Ascending aorta (tissue), 2 donors: ENCODE measurements at places on chromosomes 2 and 18. TPM values are rescaled to one million over a fixed set of nuclear protein-coding genes. Genes with fewer than 3 reads are reported as not detected.

MFSD2B gene
- not detected for total RNA-seq

SLC1A4 gene
- total RNA-seq: 19.5 TPM

IL18R1 gene
- 1.9 TPM for total RNA-seq

EGR4 gene
- not detected for total RNA-seq

SPATA3 gene
- total RNA-seq: not detected

PROC gene
- not detected for total RNA-seq

TET3 gene
- total RNA-seq: 22.7 TPM

RGPD8 gene
- total RNA-seq: 8.2 TPM

DNA sequence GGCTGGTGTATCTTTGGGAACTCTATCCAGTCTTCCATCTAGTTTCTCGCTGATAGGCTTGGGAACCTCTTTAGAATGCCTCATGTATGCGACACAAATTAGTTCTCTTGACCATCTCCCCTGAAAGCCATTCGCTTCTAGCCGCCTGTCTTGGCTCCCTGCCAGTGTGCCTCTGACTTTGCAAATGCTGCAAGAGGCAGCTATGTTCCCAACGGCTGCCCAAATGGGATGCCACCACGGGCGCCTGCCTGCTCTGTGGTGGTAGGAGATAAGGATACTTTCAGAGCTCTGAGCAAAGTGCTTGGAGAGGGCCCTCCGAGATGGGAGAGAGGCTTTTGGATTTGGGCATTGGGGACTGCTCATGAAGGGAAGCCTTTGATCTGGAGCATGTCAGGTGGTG is 77.7 kb upstream of the IGFBP5 start:
- peak; percentile 70 for DNase-seq

GRCh38 chr2:55146263-55146662 is 85.8 kb downstream of the CLHC1 start:
- no peak for DNase-seq

DNA sequence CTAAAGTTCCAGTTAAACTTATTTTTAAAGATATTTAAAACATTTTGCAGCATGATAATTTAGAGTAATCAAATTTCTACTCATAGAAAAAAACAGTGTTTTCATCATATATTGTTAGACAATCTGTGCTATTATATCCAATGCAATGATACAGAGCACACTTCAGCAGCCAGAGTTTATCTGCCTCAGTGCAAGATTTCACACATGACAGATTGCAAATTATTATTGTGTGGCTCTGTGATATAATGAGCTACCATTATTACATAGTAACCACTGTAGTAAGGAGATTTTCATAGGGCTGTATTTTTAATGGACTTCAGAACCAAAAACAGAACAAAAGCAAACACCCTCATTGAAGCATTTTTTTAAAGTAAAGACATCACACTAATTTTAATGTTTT is 762.4 kb downstream of the DSC3 start:
- DNase-seq: no peak

DNA sequence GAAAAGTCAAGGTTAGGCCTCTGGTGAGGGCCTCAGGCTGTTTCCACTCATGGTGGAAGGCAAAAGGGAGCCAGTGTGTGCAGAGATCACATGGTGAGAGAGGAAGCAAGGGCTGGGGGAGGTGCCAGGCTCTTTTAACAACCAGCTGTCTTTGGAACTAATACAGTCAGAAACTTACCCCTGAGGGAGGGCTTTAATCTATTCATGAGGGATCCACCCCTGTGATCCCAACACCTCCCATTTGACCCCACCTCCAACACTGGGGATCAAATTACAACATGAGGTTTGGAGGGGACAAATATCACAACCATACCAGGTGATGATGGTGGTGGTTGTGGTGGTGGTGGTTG is 10.9 kb downstream of the POLI start:
- no peak for DNase-seq

- no peak for DNase-seq
Measured at GRCh38 chr2:150041722-150042425, 445.6 kb downstream of the RND3 start.

DNA sequence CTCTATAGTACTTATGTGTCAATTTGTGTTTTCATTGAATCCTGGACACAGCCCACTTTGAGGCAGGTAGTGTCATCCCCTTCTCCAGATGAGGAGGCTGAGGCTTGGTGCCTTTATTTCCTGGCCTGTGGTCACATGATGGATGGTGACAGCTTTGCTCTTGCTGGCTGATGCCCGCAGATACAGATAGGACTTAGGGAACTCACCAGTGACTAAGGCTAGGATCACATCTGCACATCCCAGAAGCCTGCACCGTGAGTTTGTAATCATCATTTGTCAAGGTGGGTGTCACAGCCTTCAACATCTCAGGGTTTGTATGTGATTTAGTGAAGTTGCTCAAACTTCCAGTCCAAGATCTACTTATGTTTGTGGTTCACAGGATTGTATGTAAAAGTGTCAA is 295.1 kb upstream of the RAB12 start:
- DNase-seq: no peak

- DNase-seq: no peak
Measured at GRCh38 chr18:32021756-32022564, 3.3 kb downstream of the RNF125 start.

DNA sequence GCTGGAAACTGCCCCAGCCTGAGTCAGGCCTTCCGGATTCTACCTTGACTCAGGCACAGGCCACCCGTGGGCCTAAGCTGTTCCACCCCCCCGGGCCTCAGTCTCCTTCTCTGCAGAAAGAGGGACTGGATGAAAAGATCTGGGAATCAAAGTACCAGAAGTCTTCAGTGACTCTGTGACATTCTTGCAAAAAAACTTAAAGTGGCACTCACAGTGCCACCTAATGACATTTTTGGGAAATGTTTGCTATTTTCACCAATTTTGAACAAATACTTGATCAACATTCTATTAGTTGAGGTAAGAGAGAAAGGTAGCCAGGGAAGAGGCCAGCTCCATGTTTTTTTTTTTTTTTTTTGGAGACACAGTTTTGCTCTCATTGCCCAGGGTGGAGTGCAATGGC is 48.3 kb upstream of the ACAA2 start:
- no peak for DNase-seq

DNA sequence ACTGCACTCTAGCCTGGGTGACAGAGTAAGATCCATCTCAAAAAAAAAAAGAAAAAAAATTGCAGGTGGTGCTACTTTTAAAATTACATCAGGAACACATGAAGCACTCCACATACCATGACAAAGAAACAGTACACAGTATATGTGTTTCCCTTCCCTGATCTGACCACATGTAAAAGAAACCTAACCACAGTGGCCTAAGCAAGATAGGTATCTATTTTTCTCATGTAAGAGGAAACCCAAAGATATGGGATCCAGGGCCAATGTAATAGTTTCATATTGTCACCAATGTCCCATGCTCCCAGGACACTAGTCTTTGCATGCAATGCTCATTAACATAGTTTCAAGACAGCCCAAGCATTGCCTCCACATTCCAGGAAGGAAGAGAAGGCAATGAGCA is 99.9 kb downstream of the DYM start:
- DNase-seq: no peak

DNA sequence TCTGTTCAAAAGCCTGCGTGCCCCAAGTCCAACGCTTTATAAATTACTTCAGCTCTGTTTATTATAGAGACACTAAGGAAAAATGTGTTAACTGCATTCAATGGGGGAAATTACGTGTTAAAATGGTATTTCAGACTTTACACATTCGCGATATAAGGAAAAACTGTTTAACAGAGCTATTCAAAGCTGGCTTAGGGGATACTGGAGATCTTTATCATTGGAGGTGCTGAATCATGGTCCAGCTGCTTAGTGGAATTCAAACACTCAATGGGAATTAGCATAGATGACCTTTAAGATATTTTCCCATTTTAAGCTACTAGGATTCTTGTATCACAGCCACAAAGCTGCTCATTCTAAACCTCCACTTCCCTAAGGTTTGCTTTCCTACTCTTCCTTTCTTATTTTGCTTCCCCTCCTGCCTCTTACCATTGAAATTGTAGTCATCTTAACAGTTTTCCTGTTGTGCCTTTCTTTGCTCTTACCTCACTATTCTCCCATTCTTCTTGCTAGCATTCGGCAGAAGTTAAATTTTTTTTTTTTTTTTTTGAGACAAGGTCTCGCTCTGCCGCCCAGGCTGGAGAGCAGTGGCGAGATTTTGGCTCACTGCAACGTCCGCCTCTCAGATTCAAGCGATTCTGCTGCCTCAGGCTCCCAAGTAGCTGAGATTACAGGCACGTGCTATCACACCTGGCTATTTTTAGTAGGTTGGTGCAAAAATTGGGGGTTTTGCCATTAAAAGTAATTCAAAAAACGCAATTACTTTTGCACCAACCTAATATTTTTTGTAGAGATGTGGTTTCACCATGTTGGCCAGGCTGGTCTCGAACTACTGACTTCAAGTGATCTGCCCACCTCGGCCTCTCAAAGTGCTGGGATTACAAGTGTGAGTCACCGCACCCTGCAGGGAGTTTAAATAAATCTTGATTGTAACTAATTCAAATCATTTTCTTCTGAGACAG is 6.5 kb downstream of the SULT6B1 start:
- no peak for DNase-seq

GRCh38 chr18:13378150-13378549 is 159.6 kb downstream of the LDLRAD4 start:
- no peak for DNase-seq

DNA sequence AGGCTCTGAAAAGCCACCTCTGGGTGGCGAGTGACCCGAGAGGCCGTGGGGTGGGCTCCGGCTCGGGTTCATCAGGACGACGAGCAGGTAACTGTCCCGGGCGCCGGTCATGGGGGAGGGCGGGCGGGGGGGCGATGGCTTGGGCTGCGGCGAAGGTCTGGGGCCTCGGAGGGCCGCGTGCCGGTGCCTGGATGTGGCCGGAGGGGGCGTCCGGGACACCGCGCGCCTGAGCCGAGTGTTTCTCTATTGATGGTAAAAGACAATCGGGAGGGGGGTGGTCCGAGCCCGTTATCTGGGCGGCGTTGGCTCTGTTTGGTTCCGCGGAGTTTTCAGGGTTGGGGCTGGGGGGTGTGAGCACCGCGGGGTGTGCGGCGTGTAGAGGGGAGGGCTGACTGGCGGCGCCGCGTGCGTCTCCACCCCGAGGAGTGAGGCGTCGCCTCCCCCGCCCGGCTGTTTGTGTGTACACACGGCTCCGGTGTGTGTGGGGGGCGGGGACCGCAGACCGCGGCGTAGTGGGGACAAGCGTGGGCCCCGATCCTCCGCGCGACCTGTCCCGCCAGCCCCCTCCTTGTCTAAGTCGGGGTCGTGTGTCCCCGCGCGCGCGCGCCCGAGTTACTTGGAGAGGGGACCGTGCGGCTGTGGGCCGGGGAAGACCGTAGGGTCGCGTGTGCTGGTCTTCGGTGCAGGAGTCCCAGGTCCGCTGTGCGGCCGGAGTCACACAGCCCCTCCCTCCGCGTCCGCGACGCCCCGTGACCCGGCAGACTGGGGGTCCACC is 1.6 kb downstream of the CTIF start:
- no peak for DNase-seq

DNA sequence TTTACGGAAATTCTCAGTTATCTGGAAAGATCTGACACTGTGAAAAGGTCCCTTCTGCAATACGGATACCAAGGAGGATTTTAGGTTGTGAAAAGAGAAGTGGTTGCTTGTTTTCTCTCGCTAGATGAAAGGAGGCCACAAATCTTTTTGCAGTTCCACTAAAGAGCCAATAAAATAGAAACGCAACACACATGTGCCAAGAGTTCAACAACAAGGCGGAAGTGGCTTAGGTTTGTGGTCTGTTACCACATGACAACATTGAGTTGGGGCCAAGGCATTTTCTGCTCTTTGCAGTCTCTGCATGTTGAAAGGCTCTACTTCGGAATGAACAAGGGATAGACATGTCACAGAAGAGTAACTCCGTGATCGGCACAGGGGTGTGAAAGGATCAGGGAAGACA is 115.7 kb upstream of the OSR1 start:
- DNase-seq: no peak

DNA sequence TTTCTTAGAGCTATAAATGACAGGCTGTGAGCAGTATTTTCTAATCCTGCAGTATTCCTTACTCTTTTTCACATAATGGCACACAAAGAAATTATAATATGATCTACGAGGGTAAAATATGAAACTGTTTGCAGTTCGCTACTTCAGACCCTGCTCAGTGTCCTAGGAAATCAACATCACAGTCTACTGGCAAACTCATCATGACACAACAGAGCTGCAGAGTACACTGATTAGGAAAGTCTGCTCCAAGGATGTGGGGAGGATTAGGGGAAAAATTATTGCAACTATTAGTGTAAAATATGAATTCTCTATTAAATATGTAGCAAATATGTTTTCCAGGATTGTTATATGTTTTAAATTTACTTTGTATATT is 149.2 kb upstream of the REG3G start:
- DNase-seq: no peak

DNA sequence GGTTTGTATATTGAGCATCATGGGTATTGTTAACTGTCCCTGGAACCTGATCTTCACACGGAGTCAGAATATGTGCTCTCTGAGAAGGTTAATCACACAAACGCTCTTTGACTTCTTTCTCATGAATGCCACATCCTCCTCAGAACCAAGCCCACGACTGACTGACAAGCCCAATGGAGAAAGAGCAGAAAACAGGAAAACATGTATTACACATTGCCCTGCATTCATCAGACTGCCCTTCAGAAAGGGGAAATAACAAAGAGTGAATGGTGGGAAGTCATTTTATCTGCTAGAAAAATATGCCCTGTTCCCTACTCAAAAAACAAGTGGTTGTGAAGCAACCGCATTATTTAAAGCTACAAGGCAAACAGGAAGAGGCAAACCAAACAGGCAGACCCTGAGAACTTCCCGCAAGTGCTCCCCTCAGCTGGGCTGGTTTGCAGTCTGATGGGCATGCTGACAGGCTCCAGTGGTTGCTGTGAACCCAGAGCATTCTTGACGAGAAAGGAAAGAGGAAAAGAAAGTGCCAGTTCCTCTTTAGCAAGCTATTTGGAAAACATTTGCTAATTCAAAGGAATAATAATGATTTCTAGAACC is 172.9 kb upstream of the SETBP1 start:
- no peak for DNase-seq

DNA sequence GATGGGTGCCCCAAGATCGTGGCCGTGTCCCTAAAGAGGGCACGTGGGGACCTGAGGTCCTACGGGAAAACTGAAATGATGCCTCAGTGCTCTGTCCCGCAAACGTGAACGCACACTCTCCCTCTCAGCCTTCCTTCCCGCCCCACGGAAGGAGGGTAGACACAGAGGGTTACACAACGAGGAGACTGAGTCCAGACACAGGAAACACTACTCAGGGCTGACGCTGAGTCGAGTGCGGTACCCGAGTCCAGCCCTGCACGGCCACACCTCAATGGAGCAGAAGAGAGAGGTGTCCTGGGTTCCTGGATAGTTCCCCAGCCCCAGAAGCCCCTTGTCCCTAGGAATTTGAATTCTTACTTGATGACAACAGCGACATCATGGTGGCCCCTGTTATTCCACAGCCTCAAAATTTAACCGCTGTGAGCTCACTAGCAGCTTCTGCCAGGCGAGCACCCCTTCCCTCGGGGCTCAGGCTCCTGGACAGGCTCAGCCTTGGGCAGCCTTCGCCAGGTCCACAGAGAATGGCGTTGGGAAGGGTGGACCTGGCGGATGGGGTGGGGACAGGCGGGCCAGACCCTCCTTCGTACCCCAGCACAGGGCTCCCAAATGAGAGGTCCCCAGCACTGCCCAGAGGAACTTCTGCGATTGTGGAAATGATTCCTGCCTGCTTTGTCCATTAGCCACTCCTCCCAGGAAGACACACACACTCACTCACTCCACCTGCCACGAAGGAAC is 980 bp upstream of the RNPEPL1 start:
- DNase-seq: peak; percentile 69
